ENCODE measurements at places on chromosomes 7 and 10. TPM values are rescaled to one million over a fixed set of nuclear protein-coding genes. Genes with fewer than 3 reads are reported as not detected.

The GRM3 gene
- total RNA-seq = not detected

The FAM131B gene
- 4.0 TPM for total RNA-seq

The SEMA3D gene
- total RNA-seq = 6.8 TPM

The MNX1 gene
- total RNA-seq = not detected

The GIMAP8 gene
- total RNA-seq = not detected
